ENCODE measurements at places on chromosomes 4 and X.

DNA sequence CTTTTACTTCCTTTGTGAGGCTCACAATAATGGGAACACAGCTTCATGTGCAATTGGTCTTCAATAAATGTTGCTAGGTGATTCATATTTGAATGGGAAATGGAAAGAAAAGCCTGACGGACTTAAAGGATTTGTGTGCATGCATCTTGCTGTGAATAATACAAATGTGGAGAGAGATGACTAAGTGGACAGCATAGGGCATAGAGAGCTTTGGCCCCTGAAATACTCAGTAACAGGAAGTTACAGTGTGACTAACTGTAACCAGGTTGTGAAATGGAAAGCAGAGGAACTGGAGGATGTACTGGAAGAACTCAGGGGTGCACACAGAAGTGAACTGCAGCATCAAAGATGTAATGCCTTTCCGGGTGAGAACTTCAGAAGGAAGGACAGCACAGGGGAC is 206.7 kb downstream of the MGST2 start:
- H3K27ac ChIP-seq: no peak overlapping the region
- H3K36me3 ChIP-seq: no peaks in the 10 kb centered on the region
- H3K27me3 ChIP-seq: no peaks in the 10 kb centered on the region
- H3K4me1 ChIP-seq: peaks cover 18% of the 10 kb centered on the region

DNA sequence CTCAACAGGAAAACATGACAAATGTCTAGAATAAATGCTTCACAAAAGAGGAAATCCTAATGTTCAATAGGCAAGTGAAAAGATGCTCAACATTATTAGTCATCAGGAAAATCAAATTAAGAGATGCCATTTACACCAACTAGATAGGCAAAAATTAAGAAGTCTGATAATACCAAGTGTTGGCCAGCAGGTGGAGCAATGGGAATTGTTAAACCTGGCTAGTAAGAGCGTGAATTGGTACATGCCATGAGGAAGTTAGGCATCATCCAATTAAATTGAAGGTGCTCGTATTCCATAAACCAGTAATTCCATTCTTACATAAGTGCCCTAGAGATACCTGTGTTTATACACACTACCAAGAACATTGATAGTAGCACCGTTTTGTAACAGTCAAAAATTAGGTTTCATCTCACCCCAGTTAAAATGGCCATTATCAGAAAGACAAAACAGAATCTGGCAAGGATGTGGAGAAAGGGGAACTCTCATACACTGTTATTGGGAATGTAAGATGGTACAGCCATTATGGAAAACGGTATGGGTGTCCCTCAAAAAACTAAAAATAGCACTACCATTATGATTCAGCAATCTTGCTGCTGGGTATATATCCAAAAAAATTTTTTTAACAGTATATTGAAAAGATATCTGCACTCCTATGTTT is 14.0 kb upstream of the ZCCHC18 start:
- no peaks in the 10 kb centered on the region for H3K4me1 ChIP-seq
- H3K4me3 ChIP-seq: no peak overlapping the region
- DNase-seq: no peak
- H3K36me3 ChIP-seq: no peaks in the 10 kb centered on the region

- H3K27ac ChIP-seq: no peak overlapping the region
- H3K4me1 ChIP-seq: no peaks in the 10 kb centered on the region
- no peaks in the 10 kb centered on the region for H3K27me3 ChIP-seq
- DNase-seq: no peak
Measured at GRCh38 chr4:154595807-154596206, 5.3 kb upstream of the FGA start.

- no peaks in the 10 kb centered on the region for H3K27me3 ChIP-seq
- peaks cover 9% of the 10 kb centered on the region for H3K4me1 ChIP-seq
- H3K27ac ChIP-seq: no peak overlapping the region
- no peaks in the 10 kb centered on the region for H3K36me3 ChIP-seq
Measured at GRCh38 chrX:150211988-150212387, 151.1 kb upstream of the MAMLD1 start.

GRCh38 chrX:107654566-107654871 is 26.2 kb downstream of the PRPS1 start:
- H3K36me3 ChIP-seq: peaks cover 4% of the 10 kb centered on the region
- no peak overlapping the region for H3K4me3 ChIP-seq
- no peak for DNase-seq

- H3K27me3 ChIP-seq: no peaks in the 10 kb centered on the region
- no peak overlapping the region for H3K27ac ChIP-seq
- DNase-seq: no peak
- no peaks in the 10 kb centered on the region for H3K36me3 ChIP-seq
Measured at GRCh38 chr4:164819366-164819765, 57.6 kb upstream of the APELA start.

DNA sequence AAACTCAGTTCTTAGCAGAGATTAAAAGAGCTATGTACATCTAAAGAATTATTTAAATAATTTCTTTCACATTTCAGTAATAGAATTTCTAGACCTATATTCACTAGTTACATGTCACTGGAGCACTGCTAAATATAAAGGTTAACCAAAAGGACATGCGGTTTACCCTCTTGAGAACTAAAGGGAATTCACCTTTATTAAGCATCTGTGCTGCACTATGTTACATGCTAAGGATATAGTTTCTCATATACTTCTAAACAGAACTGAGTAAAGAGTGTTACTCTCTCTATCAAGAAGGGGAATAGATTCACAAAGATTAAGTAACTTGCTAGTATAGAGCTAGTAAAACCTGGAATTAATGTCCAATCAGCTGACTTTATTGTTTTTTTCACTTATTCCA is 7.6 kb downstream of the SPIN3 start:
- H3K4me3 ChIP-seq: no peak overlapping the region
- H3K36me3 ChIP-seq: peaks cover 24% of the 10 kb centered on the region
- no peaks in the 10 kb centered on the region for H3K27me3 ChIP-seq
- DNase-seq: no peak
- no peak overlapping the region for H3K27ac ChIP-seq
- no peaks in the 10 kb centered on the region for H3K4me1 ChIP-seq

DNA sequence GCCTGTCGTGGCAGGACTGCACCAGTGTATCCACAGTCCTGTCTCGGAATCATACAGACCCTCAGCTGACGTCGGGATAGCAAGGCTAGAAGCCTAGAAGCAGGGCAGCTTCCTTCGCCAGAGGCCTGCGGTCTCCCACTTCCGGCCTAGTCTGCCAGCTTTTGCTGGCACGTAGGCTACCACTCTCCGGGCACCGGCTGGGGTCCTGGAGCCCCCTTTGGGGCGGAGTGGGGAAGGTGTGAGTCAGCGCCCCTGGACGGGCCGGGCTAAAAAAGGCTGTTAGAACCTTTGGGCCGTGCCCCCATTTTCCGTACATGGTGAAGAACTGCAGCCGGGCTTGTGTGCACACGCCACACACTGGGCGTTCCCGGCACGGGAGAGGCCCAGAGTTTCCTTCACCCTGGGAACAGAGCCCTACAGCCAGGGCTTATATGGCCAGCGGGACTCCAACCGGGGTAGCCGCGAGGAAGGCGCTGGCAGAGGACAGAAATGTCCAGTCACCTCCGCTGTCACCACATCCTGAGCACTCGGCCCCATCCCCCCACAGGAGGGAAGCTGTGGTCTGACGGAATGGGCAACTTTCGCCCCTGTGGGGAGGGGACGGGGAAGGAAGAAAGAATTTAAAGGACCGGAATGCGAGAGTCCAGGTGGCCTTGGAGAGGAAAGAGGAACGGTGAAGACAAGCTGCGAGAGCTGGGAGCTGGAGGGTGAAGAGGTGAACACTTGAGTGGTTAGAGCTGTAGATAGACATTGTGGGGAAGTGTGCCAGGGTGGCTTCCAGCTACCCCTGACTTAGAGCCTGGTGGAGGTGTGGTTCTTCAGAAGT is 4.6 kb downstream of the MAGIX start:
- peaks cover 49% of the 10 kb centered on the region for H3K4me1 ChIP-seq
- no peaks in the 10 kb centered on the region for H3K36me3 ChIP-seq
- H3K27me3 ChIP-seq: no peaks in the 10 kb centered on the region
- no peak for DNase-seq

DNA sequence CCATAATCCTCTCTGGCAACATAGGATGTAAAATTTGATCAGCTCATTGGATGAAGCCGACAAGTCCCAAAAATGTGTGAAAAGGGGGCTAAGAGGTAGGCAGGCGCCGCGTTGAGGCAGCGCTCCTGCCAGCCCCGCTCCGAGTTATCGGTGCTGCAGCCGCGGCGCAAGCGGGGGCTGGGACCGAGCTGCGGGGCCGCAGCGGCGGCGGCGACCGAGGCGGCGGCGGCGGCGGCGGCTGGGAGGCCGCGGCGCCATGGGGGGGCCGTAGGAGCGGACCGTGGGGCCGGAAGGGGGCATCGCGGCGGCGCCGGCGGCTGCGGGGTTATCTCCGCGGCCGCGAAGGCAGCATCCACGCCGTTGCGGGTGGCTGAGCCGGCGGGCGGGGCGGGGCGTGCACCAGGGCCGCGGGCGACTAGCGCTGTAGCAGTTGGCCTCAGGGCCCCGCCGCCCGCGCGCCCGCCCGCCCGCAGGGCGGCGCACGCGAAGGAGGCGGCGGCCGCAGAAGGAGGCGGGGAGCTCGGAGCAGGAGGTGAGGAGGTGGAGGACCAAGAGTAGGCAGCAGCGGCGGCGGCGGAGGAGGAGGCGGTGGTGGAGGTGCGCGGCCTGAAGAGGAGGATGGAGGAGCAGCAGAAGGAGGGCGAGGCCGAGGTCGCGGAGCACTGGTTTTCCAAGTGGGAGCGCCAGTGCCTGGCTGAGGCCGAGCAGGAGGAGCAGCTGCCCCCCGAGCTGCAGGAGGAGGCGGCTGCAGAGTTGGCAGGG is 126.0 kb upstream of the CXorf66 start:
- H3K4me1 ChIP-seq: peaks cover 12% of the 10 kb centered on the region
- no peaks in the 10 kb centered on the region for H3K36me3 ChIP-seq
- H3K4me3 ChIP-seq: peak overlapping the region; percentile 63
- no peak for DNase-seq
- H3K27ac ChIP-seq: no peak overlapping the region

- peak overlapping the region; percentile 81 for H3K4me3 ChIP-seq
- peaks cover 81% of the 10 kb centered on the region for H3K27me3 ChIP-seq
- H3K27ac ChIP-seq: peak overlapping the region; percentile 96
- DNase-seq: no peak
Measured at GRCh38 chr4:84497504-84498202, 1.4 kb downstream of the NKX6-1 start.

GRCh38 chrX:69319376-69319775 is 154.1 kb upstream of the PJA1 start:
- H3K27me3 ChIP-seq: peaks cover 6% of the 10 kb centered on the region
- H3K4me3 ChIP-seq: no peak overlapping the region
- no peak overlapping the region for H3K27ac ChIP-seq
- no peak for DNase-seq
- H3K4me1 ChIP-seq: no peaks in the 10 kb centered on the region

- DNase-seq: no peak
- H3K36me3 ChIP-seq: no peaks in the 10 kb centered on the region
- H3K4me1 ChIP-seq: no peaks in the 10 kb centered on the region
- H3K27me3 ChIP-seq: no peaks in the 10 kb centered on the region
- H3K27ac ChIP-seq: no peak overlapping the region
Measured at GRCh38 chr4:120446051-120446567, 379.5 kb upstream of the MAD2L1 start.

GRCh38 chrX:39869846-39870601 is 227.7 kb downstream of the BCOR start:
- no peak for DNase-seq
- H3K27me3 ChIP-seq: no peaks in the 10 kb centered on the region
- H3K36me3 ChIP-seq: no peaks in the 10 kb centered on the region
- H3K4me3 ChIP-seq: no peak overlapping the region

DNA sequence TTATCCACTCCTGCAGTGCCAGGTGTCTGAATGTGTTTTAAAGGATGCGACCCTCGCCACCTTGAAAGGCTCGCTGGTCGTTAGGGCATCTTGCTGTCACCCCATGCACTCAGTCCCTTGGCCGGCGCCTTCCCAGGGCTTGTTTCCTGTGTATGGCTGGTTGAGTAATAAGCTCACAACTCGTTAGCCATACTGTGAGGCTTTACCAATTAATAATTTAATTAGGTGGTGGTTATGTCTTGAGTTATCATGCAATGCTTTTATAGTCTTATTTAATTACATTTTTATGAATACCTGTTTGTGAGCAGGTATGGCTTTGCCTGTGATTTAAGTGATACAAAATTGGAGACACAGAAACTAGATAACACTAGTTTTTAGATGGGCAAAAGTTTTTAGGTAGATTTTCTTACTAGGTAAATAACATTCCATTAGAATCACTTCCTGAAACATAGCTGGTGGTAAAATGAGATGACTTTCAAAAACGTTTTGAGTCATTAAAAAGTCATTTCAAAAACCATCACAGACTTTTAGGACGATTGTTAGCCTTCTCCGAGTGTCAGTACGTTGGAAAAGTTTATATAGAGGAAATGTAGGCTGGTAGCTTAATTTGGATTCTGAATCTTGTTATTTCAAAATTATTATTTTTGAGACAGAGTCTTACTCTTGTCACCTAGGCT is 18.2 kb downstream of the PTTG2 start:
- H3K36me3 ChIP-seq: no peaks in the 10 kb centered on the region
- H3K27ac ChIP-seq: peak overlapping the region; percentile 98
- peak overlapping the region; percentile 97 for H3K4me3 ChIP-seq

DNA sequence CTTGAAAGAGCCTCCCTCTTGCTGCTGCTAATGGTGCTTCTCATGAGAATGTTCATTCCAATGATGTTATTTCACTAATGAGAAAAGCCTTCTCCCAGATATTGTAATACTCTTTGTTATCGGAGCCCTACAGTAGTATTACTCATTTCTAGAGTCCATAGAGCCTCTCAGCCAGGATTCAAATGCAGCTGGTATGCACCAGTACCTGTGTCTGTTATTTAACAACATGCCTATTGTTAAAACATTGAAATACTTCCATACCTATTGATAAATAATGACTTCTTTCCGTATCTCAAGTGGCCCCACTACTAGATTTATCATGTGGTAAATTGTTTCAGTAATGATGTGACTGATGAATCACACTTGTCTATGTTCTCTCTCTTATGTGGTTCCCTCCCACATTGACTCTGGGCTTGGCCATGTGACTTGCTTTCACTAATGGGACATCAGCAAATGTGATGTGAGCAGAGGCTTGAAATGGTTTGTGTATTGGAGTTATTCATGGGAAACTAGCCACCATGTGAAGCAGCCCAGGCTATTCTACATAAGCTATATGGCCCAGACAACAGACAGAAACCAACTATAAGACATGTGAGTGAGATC is 207.6 kb downstream of the THOC2 start:
- H3K4me1 ChIP-seq: no peaks in the 10 kb centered on the region
- no peak overlapping the region for H3K27ac ChIP-seq
- no peak for DNase-seq
- no peaks in the 10 kb centered on the region for H3K36me3 ChIP-seq
